C1 segment of cervical spinal cord (tissue), 14 donors: ENCODE measurements at places on chromosomes 7 and 10.

- no peak for DNase-seq
Measured at GRCh38 chr7:126398851-126399529, 853.8 kb downstream of the GRM8 start.

DNA sequence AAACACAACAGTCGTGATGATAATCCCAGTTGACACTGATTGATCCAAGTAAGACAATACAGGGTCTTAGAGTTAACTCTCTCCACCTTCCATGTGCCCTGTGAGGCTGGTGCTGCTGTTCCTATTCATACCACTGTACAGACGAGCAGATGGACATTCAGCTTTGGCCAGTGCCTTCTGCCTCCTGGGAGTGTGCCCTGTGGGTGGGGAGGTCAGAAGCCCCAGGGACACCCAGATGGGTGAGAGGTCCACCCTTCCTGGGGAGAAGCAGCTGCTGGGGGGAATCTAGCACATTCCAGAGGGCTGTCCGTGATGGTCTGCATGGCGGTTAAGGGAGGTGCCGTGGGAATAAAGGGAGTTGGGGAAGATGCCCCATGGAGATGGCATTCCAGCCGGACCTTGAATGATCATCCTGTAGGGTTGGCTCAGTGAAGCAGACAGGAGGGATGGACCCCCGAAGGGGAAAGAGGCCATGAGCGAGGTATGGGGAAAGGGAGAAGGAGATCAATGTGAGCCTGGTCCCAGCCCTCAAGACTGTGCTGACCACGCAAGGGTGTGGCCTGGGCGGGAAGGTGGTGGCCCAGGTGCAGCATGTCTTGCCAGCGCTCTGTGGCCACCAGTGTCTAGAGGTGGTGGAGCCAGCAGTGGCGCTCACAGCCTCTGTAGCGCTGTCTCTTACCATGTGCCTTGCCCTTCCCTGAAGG is 74.0 kb downstream of the ADCY1 start:
- DNase-seq, result no peak

DNA sequence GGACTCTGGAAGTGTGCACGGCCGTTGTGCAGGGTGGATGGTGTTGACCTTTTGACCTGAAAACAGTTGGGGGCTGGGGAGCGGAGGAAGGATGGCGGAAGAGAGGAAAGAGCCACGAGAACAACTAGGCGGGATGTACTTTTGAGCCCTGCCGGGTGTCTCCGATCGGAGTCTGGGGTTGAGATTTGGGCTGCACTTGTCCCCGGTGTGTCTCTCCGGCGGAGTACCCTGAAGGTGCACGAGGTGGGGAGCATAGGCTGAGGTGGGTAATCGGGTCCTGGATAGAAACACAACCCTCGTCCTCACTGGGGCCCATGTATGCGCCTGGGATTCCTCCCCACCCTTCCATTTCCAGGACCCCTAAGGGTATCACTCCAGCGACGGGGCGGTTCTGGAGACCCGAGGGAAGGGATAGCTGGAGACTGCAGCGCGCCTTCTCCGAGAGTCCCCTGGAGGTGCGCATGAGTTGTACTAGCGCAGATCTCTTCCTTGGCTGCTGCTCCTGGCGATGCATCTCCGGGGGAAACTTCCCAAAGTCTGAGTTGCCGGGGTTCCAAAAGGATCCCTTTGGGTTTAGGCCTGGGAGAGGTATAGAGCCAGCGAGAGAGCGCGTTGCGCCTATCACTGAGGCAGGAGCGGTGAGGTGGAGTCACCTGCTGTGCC is 4.6 kb upstream of the HMX2 start:
- DNase-seq, result no peak

- DNase-seq, result no peak
Measured at GRCh38 chr7:38274486-38274885, 1.1 kb upstream of the TARP start.

GRCh38 chr7:134589491-134589941 is 40.6 kb downstream of the AKR1B15 start:
- DNase-seq, result no peak

- DNase-seq, result no peak
Measured at GRCh38 chr7:94276795-94277194, 117.9 kb upstream of the COL1A2 start.

GRCh38 chr7:133794479-133794878 is 332.7 kb upstream of the LRGUK start:
- no peak for DNase-seq

- DNase-seq, result no peak
Measured at GRCh38 chr10:128859738-128860386, 607.2 kb upstream of the MGMT start.

DNA sequence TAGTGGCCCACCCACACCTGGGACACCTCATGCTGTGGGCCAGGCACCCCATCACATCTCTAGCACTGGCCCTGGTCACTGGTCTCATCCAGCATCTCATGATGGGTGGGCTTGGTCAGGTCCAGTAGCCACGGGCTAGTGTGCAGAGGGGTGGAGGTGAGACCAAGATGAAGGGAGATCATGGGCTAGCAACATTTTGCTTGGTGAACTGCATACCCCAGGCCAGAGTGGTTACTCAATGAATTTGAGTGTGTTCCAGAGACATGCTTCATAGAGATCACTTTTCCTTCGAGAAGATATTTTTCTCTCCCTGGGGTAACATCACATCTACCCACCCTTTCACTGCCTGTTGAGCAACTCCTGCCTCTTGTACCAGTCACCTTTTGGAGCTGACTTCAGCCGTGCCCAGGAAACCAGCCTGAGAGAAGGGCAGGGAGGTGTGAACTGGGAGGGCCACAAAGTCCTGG is 44.2 kb downstream of the MINDY4 start:
- no peak for DNase-seq

DNA sequence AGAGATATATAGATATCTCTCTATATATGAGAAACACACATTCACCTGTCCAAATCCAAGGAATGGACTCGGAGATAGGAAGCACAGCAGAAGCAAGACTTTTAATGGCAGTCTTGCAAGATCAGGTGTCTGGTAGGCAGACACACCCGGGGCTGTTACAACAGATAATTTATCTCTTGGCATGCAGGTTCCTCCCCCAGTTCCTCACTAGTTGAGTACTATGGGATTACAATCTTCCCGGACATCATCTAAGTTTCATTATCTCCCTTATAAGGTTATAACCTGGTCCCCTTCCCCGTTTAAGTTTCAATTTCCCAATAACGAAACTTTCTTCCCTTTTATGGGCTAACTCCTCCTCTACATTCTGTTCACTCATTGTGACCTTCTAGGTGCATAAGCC is 399.3 kb downstream of the PPP1R3A start:
- DNase-seq, result no peak

GRCh38 chr7:132092106-132092505 is 484.2 kb downstream of the PLXNA4 start:
- no peak for DNase-seq

- DNase-seq, result peak; percentile 74
Measured at GRCh38 chr7:30594048-30594539, 584 bp upstream of the GARS1 start.

DNA sequence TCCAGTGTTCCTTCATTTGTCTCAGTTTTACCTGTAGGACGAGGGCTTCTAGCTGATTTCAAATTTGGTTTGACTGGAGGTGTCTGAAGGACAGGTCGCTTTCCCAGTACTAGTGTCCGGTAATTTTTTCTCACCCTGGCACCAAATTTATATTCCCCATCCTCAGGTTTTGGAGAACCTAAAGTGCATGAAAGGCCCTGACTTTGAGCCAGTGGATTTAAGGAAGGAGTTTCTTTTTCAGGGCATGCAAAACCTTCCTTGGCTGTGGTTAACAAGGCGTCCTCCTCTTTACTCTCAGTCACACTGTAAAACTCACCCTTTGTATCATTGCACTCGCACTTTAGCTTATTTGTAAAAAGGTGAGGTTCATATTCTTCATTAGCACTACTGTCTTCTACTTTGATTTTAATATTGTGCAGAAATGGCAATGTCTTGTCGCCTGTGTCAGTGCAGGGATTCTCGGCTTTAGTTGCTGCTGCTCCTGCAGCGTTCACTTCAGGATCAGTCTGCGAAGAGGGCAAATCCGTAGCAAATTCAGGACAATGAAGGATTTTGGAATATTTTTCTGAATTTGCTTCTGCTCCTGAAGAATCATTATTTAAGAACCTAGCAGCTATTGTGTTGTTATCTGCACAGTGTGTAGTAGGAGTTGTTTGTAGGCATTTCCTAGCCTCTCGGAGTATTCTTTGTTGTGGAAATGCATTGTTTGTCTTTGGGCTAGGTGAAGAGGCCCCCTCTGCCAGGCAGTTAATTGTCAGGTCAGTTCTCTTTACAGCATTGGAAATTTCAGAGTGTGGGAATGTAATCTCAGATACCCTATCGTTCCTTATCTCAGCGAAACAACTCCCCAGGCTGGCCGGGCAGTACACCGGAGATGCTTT is 9.9 kb downstream of the SKIDA1 start:
- no peak for DNase-seq

- DNase-seq, result no peak
Measured at GRCh38 chr10:106957823-106958588, 206.5 kb downstream of the SORCS1 start.

DNA sequence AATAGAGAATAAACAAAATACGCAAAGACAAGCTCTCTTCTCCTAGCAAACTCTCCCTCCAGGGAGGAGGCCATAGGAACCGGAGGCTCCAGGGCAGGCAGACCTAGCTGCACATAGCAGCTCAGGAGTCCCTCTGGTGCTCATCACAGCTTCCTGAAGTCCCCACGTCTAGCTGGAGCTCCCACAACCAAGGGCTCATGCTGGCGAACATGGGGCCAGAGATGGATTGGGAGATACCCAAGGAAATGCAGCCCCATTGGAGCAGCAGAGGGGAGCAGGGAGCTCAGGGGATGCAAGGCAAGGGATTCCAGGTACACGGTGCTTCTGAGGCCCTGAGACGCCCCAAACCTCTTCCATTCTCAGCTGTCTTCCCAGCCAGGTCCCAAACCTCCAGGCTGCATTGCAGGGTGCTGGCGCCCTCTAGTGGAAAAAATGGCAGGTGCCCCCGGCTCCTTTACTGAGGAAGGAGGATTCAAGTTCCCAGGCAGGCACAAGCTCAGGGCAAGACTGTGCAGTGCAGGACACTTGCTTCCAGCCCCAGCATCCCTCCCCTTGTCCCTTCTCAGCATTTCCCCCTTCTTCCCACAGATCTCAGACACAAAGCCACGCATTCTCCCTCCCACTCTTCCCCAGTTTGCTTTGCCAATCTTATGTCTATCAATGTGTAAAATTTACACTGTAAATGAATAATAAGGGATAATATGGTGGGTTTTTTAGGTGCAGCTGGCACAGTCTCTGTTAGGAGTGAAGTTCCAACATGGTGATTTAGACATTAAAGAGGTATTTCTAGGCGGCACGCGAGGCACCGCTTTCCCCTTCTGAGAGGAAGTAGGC is 46.2 kb downstream of the GPAM start:
- DNase-seq, result peak; percentile 9

DNA sequence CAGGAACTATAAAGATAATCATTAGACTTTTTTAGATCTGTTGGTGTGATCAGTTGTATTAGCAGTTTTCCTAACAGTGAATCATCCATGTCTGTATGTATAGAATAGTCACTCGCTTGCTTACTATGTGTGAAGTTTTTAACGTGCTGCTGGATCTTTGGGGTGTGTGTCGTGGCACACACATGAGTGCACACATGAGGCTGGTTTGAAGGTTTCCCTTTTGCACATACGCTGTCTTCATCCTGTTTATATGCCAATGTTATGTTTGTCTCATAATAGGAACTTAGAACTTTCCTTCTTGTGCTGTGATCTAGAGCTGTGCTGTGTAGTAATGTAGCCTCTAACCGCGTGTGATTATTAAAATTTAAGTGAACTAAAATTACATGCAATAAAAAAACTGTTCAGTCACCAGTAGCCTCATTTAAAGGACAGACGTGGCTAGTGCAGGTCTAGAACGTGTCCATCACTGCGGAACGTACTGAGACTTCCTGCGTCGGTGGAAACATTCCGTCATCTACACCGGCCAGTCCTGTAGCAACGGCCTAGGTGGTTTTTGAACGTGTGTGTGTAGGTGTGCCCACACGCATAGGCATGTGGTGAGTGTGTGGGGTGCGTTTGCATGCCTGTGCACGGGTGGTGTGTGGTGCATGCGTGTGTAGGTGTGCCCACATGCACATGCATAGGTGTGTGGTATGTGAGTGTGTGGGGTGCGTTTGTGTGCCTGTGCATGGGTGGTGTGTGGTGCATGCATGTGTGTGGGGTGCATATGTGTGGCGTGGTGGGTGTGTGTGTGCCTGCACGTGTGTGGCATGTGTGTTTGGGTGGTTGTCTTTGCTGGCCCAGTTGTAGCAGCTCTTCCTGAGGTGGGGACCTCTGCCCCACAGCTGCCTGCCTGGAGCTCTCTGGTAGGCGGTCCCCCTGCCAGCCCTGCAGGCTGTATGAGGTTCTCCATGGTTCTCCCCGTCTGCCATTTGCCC is 56.6 kb downstream of the INPP5A start:
- DNase-seq, result no peak

- DNase-seq, result no peak
Measured at GRCh38 chr10:130767116-130767730, 544.3 kb downstream of the TCERG1L start.

DNA sequence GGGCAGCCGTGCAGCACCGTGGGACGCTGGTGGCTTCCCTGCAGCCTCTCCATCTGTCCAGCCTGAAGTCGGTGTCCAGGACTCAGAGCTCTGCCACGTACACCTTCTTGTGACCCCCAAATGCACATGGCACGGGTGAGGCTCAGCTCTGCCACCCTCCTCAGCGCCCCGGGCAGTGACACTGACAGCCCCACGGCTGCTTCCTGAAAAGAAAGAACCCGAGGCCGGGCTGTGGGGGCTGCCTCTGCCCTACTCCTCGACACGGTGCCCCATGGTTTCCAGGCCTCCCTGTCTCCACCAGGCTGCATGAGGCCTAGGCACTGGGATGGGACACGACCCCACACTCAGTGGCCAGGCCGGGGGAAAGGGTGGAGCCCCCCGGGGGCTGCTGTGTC is 13.7 kb downstream of the ADGRA1 start:
- no peak for DNase-seq

DNA sequence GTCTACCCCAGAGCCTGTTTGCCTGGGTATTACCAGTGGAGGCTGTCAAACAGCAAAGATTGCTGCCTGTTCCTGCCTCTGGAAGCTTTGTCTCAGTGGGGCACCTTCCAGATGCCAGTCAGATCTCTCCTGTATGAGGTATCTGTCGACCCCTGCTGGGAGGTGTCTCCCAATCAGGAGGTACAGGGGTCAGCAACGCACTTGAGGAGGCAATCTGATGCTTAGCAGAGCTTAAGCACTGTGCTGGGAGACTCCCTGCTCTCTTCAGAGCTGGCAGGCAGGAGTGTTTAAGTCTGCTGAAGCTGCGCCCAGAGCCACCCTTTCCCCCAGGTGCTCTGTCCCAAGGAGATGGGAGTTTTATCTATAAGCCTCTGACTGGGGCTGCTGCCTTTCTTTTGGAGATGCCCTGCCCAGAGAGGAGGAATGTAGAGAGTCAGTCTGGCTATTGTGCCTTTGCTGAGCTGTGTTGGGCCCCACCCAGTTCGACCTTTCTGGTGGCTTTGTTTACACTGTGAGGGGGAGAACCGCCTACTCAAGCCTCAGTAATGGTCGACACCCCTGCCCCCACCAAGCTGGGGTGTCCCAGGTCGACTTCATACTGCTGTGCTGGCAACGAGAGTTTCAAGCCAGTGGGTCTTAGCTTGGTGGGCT is 62.2 kb downstream of the PPP1R9A start:
- DNase-seq, result no peak

- peak; percentile 54 for DNase-seq
Measured at GRCh38 chr10:71608819-71609768, 110.5 kb downstream of the C10orf105 start.
